ENCODE measurements at places on chromosomes 3 and 15. TPM values are rescaled to one million over a fixed set of nuclear protein-coding genes. Genes with fewer than 3 reads are reported as not detected.

Gene TRANK1
- 0.36 TPM for polyA plus RNA-seq

Gene EIF3J
- 48.9 TPM for polyA plus RNA-seq

Gene CNTN4
- not detected for polyA plus RNA-seq

Gene CHRNA5
- polyA plus RNA-seq = 19.6 TPM

Gene OR5K2
- polyA plus RNA-seq = not detected

Gene LRRK1
- 8.6 TPM for polyA plus RNA-seq

- no peak overlapping the region for H3K4me3 ChIP-seq
- no peaks in the 10 kb centered on the region for H3K27me3 ChIP-seq
- DNase-seq = no peak
- H3K36me3 ChIP-seq = no peaks in the 10 kb centered on the region
- H3K27ac ChIP-seq = no peak overlapping the region
Measured at GRCh38 chr3:179544981-179545645, 17.6 kb upstream of the ACTL6A start.

DNA sequence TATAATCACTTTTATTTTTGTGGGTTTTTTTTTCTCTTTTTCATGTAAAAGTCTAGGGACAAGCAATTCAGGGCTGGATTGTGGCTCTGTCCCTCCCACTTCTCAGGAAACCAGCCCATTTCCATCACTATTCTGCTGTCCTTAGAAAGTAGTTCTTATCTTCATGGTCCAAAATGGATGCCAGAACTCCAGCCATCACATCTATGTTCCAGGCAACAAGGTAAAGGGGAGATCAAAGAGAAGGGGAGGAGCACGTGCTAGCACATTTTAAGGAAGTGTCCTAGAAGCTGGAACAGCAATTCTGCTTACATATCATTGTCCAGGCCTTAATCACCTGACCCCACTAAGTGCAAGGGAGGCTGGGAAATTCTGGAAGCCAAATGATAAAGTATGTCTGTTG, 181.1 kb upstream of the C2CD4B start:
- H3K4me1 ChIP-seq = no peaks in the 10 kb centered on the region
- H3K36me3 ChIP-seq = no peaks in the 10 kb centered on the region
- DNase-seq = no peak
- no peaks in the 10 kb centered on the region for H3K27me3 ChIP-seq

DNA sequence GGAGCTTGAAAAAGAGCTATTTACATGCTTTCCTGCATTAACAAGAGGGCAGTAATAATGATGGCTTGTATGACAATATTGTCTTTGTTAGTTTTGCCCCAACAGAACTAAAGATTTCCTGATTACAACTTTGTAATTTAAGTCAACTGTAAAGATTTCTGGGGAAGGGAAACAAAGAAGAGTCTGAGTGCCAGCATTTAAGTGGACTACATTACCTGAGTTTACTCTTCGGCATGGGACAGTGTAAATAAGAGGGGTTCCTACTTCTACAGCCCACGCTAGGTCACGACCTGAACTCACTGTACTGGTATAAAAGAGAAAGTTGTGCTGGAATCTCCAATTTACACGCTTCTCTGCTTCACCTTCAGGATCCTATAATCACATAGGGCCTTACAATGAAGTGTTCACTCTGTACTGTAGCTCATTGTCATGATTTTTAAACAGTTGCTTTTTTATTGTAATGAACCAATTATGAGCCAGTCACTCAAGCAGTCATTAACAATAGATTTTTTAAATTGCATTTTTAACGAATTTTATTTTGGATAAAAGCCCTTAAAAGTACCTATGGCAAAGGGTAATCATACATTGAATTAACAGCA, 39.6 kb downstream of the DPH6 start:
- peak overlapping the region; percentile 7 for H3K27ac ChIP-seq
- no peaks in the 10 kb centered on the region for H3K27me3 ChIP-seq
- H3K4me3 ChIP-seq = no peak overlapping the region
- no peaks in the 10 kb centered on the region for H3K36me3 ChIP-seq
- peaks cover 14% of the 10 kb centered on the region for H3K4me1 ChIP-seq

DNA sequence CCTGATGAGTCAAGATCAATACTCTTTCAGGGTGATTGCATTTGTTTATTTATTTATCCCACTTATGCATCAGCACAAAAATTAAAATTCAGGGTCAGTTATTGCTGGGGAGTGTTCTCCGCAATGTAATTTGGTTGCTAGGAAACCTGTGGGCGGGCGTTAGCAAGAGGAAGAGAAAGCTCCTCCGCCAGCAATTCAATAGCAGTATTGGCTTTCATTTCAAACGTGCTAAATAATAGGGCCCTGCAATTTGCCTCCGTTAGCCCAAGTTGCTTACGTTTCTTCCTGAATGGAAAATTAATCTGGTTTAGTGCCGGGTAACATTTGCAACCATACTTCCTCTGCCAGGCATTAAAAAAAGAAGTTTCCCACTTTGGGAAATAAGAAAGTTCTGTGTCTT, 35.5 kb upstream of the PLCL2 start:
- H3K27me3 ChIP-seq = no peaks in the 10 kb centered on the region
- H3K27ac ChIP-seq = peak overlapping the region; percentile 51
- peaks cover 16% of the 10 kb centered on the region for H3K4me1 ChIP-seq
- H3K4me3 ChIP-seq = 0 out of 2 replicates have a peak overlapping the region, but pooled peaks have one; percentile 25
- H3K36me3 ChIP-seq = no peaks in the 10 kb centered on the region

- no peak overlapping the region for H3K4me3 ChIP-seq
- no peak overlapping the region for H3K27ac ChIP-seq
- H3K27me3 ChIP-seq = no peaks in the 10 kb centered on the region
- no peak for DNase-seq
- no peaks in the 10 kb centered on the region for H3K36me3 ChIP-seq
Measured at GRCh38 chr3:42732829-42733459, 30.3 kb upstream of the HHATL start.

GRCh38 chr15:77033417-77033728, 37.5 kb downstream of the TSPAN3 start:
- no peak overlapping the region for H3K4me3 ChIP-seq
- H3K27me3 ChIP-seq = no peaks in the 10 kb centered on the region
- no peak overlapping the region for H3K27ac ChIP-seq
- DNase-seq = no peak
- peaks cover 4% of the 10 kb centered on the region for H3K36me3 ChIP-seq

GRCh38 chr3:149586871-149587270, 71.0 kb downstream of the WWTR1 start:
- no peak overlapping the region for H3K4me3 ChIP-seq
- H3K27ac ChIP-seq = no peak overlapping the region
- no peaks in the 10 kb centered on the region for H3K27me3 ChIP-seq
- no peaks in the 10 kb centered on the region for H3K36me3 ChIP-seq
- no peak for DNase-seq

- H3K4me3 ChIP-seq = no peak overlapping the region
- H3K27me3 ChIP-seq = no peaks in the 10 kb centered on the region
- DNase-seq = no peak
Measured at GRCh38 chr3:99134986-99135385, 233.5 kb upstream of the DCBLD2 start.

DNA sequence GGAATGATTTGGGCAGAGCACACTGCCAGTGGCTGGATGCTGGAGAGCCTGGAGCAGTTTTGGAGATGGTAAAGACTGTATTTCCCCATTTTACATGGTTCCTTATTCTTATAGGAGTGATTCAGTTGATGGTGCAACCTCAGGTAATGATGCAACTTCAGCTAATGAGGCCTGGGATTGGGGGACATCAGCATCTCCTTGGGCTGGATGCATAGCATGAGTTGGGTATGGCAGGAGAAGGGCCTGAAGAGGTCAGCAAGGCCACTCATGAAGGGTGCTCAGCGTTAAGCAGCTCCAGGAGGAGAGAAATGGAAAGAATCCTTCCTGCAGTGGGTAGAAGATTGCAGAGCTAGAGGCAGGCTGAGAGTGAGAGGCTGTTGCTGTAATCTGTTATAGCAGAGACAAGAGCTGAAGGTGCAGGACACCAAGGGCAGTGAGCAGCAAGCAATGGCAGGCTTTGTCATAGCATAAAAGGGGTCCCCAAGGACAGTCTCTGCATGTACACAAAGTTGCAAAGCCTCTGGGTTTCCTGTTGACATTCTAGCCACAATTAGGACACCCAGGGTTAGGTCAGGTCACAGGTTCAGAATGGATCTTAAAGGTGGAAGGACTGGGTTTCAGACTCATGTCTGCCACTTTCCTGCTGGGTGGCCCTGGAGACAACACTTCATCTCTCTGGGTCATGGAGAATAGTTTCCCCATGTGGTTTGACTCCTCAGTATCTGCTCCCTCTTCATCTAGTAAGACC, 29.5 kb upstream of the SNRK start:
- DNase-seq = no peak
- H3K36me3 ChIP-seq = no peaks in the 10 kb centered on the region
- H3K4me1 ChIP-seq = no peaks in the 10 kb centered on the region
- H3K27ac ChIP-seq = no peak overlapping the region

DNA sequence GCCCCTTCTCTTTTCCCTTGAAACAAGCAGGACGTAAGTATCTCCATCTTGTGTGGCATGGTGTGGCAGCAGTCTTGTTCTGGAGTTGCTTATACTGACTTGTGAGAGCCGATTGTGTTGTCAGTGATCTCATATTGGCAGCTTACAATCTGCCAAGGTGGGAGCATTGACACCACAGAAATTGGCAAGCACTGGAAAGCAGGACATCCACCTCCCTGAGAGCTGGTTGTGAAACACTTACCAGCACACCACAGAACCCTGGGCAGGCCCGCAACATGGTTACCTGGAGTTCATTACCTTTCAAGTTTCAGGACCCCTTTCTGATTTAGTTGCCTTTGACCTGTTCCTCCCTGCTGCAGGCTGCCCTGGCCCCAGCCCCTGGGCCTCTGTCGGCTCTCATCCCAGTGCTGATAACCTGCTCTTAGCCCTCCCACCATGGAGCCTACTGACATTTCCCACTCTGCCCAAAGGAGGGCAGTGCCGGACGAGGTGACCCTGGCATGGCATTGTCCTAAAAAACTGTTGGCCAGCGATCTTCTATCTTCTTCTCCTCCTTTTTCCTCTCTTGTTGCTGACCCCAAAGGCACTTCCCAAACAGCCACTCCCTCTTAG, 10.6 kb upstream of the ATP2B2 start:
- DNase-seq = no peak
- no peak overlapping the region for H3K4me3 ChIP-seq
- H3K4me1 ChIP-seq = no peaks in the 10 kb centered on the region
- H3K27me3 ChIP-seq = no peaks in the 10 kb centered on the region
- no peaks in the 10 kb centered on the region for H3K36me3 ChIP-seq

DNA sequence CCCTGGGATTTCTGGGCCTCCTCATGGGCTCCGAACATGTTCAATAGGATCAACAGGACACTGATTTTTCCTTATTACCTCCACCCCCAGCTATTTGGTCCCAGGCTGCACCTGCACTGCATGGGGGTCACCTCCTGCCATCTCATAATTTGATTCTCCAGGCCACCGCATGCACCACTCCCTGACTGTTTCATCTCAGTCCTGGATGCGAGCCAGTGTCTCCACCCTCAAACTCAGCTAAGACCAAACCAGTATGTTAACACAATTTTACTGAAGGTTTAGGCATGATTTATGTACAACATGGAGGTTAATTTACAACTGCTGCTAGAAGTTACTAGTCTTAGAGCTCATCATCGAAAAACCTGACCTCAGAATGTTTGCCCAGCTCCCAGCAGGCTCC, 249.5 kb downstream of the UACA start:
- no peak overlapping the region for H3K27ac ChIP-seq
- no peaks in the 10 kb centered on the region for H3K27me3 ChIP-seq
- DNase-seq = no peak
- no peak overlapping the region for H3K4me3 ChIP-seq
- no peaks in the 10 kb centered on the region for H3K36me3 ChIP-seq

- H3K4me1 ChIP-seq = peaks cover 3% of the 10 kb centered on the region
- no peaks in the 10 kb centered on the region for H3K36me3 ChIP-seq
- no peak overlapping the region for H3K27ac ChIP-seq
Measured at GRCh38 chr3:190722181-190722905, 140.2 kb downstream of the GMNC start.

DNA sequence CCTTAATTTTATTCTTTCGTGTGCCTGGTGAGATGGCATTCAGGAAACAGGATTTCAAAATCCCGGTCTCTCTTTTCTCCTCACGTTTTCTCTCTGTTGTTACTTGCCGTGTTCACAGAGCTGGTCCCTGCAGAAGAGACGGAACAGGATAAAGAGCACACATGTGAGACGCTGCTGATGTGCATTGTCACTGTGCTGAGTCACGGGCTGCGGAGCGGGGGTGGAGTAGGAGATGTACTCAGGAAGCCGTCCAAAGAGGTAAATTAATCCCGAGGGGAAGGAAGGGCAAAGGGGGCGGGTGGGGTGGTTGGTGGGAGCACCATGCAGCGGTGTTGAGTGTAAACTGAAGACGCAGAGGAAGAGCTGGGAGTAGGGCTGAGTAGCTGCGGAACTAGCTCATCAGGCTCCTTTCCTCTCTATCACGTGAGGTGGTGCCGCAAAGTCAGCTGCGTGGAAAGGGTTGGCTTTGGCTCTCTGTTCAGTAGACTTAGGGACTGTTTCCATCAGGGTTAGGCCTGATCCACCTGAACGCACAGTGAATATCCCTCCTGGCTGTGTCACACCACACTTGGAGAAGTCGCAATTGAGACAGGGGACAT, 164.8 kb upstream of the BHLHE40 start:
- H3K36me3 ChIP-seq = peaks cover 34% of the 10 kb centered on the region
- no peaks in the 10 kb centered on the region for H3K27me3 ChIP-seq
- DNase-seq = no peak
- no peaks in the 10 kb centered on the region for H3K4me1 ChIP-seq

DNA sequence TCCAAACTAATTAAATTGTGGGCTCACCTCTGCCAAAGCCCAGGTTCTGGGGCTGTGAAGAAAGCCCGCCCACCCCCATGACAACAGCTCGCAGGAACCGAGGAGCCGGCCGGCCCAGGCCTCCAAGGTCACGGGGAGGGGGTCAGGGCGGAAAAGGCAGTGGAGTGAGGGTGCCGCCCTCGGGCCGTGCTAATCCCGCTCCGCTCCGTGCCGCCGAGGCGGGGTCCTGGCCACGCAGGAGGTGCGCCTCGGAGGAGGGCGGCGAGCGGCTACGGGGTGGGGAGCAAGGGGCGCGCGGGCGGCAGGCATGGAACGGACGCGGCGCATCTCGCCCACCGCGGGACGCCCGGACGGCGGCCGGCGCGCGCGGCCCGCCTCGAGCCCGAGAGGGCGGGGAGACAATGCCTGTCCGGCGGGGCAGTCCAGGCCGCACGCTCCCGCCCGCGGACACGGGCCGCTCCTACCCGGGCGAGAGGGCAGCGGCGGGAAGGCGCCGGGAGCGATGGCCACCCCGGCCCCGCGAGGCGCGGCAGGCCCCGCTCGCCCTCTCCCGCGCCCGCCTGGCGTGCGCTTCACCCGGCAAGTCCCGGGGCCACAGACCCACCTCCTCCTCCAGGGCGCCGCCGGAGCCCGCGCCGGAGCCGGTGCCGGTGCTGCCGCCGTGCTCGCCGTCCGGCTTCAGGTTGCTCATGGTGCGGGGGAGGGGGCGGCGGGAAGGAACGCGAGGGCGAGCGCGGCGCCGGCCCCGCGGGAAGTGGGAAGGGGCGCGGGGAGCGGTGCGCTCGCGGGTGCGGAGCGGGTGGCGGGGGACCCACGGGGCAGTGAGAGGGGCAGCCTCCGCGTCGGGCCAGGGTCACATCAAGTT, 528 bp downstream of the RBPMS2 start:
- peak overlapping the region; percentile 50 for H3K4me3 ChIP-seq
- H3K4me1 ChIP-seq = no peaks in the 10 kb centered on the region
- peaks cover 17% of the 10 kb centered on the region for H3K27me3 ChIP-seq
- H3K27ac ChIP-seq = no peak overlapping the region

GRCh38 chr3:52322466-52322865, 6.3 kb downstream of the DNAH1 start:
- DNase-seq = no peak
- no peak overlapping the region for H3K27ac ChIP-seq
- H3K4me1 ChIP-seq = no peaks in the 10 kb centered on the region
- H3K36me3 ChIP-seq = no peaks in the 10 kb centered on the region
- H3K27me3 ChIP-seq = no peaks in the 10 kb centered on the region
